ENCODE measurements at places on chromosomes 16 and 17.

GRCh38 chr17:61833536-61834193, 29.7 kb downstream of the BRIP1 start:
- DNase-seq = no peak

DNA sequence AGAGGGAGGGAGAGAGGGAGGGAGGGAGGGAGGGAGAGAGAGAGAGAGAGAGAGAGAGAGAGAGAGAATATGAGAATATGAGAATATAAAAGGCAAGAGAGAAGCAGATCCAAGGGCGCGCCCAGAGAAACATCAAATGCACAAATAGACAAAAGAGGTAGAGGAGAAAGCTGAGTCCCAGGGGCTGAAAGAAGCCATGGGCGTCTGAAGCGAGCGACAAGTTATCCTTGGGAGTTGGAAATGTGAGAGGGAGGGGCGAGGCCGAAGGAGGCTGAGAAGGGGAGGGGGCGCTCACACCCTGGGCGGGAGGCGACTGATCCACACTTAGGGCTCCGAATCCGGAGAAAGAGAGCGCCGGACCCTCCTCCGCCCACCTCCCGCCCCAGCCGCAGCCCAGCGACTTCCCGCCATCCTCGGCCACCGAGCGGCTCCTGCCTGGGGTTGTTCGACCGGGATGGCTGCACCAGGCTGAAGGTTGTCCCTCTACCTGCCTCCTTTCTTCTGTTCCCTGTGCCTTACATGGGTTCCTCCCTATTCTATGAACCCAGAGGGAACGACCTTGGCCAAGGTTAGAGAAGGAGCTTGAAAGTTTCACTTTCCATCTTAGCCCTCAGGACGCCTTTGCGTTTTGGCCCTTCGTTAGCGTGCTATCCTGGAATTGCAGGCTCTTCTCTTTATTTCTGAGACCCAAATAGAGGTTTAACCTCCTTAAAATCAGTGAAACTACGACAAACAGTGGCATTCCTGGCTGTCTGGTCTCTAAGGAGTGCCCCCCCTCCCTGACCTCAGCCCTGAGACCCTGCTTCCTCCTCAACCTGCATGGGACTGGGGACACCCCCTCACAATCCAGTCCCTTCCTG, 21.2 kb upstream of the HOXB9 start:
- DNase-seq = no peak

- DNase-seq = no peak
These were observed 242.3 kb downstream of the RBFOX3 start for GRCh38 chr17:79368521-79368920.

DNA sequence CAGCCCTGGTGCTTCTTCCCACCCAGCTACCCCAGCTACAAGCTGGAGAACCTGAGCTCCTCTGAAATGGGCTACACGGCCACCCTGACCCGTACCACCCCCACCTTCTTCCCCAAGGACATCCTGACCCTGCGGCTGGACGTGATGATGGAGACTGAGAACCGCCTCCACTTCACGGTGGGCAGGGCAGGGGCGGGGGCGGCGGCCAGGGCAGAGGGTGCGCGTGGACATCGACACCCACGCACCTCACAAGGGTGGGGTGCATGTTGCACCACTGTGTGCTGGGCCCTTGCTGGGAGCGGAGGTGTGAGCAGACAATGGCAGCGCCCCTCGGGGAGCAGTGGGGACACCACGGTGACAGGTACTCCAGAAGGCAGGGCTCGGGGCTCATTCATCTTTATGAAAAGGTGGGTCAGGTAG, 3.6 kb downstream of the GAA start:
- DNase-seq = no peak

DNA sequence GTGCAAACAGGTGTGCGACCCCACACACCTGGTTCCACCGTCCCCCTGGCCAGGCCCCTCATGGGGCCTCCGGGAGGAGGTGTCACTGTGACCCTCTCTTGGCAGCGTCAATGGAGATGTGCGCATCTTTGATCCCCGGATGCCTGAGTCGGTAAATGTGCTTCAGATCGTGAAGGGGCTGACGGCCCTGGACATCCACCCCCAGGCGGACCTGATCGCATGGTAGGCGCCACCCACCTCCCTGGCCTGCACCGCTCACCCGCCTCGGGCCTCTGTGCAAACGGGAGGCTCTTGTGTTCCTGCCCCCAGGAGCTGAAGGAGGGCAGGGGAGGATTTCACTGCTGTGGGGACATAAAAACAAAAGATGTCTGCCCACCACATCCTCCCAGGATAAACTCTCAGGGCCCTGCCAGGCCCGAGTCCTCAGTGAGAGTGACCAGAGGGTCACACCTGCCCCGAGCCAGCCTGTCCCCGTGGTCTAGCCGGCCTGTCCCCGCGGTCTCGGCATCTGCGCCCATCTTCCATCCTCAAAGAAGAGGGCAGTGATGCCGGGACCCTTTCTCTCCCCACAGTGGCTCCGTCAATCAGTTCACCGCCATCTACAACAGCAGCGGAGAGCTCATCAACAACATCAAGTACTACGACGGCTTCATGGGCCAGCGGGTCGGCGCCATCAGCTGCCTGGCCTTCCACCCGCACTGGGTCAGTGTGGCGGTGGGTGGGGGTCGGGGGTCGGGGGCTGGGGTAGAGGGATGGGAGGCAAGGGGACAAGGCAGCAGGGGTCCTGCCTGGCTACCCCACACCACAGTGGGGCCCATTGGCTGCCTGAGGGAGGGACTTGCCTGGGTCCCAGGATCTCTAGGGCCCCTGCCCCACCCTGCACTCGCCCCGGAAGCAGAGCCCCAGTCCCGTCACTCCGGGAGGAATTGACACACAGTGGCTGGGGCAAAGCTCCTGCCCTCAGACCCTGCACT, 29.0 kb upstream of the CHMP6 start:
- no peak for DNase-seq

GRCh38 chr17:32870969-32871368, 6.0 kb downstream of the MYO1D start:
- DNase-seq = no peak

DNA sequence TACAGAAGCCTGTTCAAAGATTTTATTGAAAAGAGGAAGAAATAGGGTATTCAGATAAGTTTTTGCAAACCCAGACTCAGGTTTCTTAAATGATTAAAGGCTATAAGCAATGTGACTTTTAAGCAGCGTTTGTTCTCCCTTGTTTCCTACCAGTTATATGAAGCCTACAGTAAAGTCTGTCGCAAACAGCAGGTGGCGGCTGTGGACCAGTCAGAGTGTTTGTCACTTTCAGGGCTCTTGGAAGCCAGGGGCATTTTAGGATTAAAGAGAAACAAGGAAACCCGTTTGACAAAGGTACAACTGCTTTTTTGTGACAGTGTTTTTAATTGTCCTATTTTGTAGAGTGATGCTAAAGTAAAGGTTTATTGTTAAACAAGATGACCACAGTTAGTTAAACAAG, 7.7 kb upstream of the RARA start:
- DNase-seq = no peak

DNA sequence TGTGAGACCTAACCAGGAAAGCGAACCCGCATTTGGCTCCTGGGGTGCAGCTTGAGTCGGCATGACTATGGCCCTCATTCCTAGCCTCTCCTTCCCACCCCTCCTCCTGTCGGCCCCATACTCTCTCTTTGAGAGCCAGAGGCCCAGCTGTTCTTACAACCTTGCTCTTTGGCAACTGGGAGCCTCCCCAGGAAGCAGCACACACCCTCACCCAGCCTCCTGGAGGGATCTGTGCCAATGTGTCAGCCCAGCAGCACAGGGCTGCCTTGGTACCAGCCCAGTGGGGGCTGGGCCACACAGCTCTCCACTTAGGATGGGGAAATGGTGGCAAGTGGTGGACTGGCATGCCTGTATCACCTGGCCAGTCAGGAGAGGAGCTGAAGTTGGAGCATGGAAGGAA, 70.3 kb upstream of the LGALS9 start:
- DNase-seq = no peak

GRCh38 chr17:62134397-62134796, 69.3 kb upstream of the MED13 start:
- DNase-seq = no peak

DNA sequence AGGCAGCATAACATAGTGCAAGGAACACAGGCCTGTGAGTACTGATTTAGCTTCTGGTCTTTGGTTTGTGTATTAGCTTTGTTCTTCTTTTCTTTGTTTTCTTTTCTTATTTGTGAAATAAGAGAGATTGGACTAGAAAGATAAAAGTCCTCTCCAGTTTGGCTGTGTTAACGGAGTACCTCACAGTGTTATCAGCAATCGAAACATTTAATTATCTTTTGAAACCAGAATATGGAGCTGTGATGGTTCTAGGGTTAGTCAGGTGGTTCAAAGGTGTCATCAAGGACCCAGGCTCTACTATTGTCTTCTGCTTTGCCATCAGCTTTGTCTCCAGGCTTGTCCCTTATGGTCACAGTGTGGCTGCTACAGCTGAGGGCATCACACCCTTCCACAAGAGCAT, 25.6 kb downstream of the ADORA2B start:
- no peak for DNase-seq
